ENCODE measurements at places on chromosomes 13 and 19.

DNA sequence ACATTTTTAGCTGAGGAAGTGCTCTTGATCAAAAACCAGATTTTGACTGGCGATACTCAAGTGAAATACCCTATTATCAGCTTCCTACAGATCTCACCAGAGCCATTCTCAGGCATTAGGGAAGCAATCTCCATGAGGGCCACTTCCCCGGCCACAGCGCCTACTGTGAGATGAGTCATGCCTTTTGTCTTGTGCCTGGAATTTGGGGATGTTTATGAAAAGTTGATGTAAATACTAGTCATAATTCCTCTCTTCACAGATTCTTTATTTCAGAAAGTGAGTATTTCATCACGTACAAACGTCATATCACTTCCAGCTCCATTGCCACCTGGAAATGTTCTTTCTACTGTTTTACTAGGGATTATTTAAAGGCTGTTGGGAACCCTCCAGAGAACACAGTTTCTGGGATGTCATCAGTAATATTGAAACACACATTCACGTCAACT lies 25.3 kb upstream of the SLC46A3 start:
- no peak overlapping the region for H3K27ac ChIP-seq
- no peaks in the 10 kb centered on the region for H3K36me3 ChIP-seq
- peaks cover 3% of the 10 kb centered on the region for H3K4me1 ChIP-seq
- no peaks in the 10 kb centered on the region for H3K27me3 ChIP-seq
- H3K4me3 ChIP-seq: no peak overlapping the region
- no peak for DNase-seq

DNA sequence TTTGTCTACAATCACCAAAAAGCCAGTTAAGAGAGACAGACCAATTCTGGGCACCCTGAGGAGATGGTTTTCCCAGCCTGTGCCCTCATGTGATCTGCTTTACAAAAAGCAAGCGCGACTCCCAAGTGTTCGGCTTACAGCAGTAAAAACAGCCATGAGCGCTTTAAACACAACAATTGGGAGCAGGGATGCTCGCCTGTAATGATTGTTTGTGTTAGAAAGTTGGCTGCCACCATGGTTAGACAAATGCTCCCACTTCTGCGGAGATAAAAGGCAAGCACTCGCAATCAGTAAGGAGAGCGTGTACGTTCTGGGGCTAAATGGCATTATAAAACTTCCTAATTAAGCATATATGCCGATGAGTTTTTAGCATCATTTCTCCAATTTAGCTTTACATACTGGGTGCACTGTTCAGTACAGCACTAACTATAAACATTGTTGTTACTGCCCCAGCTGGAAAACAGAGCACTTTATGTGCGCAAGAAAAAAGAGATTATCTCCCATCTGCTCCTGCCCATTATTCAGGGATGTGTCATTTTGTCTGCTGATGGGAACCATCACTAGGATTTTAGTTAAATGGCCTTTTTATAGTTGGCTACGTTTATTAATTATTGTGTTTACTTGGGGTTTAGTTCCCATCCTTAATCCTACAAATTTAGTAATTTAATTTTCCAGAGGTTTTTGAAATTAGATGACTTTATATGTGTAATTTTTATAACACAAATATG lies 309.3 kb upstream of the MAB21L1 start:
- H3K4me3 ChIP-seq: no peak overlapping the region
- H3K27ac ChIP-seq: no peak overlapping the region
- H3K27me3 ChIP-seq: peaks cover 5% of the 10 kb centered on the region
- no peaks in the 10 kb centered on the region for H3K36me3 ChIP-seq
- no peak for DNase-seq

GRCh38 chr13:20359335-20359734 lies 127.2 kb upstream of the GJB6 start:
- H3K4me1 ChIP-seq: peaks cover 14% of the 10 kb centered on the region
- no peak overlapping the region for H3K4me3 ChIP-seq
- no peaks in the 10 kb centered on the region for H3K36me3 ChIP-seq
- no peak overlapping the region for H3K27ac ChIP-seq
- H3K27me3 ChIP-seq: no peaks in the 10 kb centered on the region

DNA sequence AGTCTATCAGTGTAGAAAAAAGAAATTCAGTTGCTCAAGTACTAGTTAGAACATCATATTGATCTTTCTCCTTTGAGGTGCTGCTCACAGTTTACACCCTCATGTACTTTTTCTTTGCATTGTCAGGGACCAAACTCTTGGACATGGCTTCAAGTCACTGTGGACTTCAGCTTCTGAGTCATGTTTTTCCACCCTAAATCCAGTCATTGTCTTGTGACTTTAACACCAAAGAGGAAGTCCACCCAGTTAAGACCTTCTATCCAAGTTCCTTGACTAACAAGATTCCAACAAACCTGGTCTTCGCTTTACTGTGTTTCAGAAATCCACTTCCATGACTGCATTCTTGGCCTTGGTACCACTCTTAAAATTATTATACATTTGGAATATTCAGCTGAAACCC lies 206.7 kb upstream of the ARGLU1 start:
- H3K27me3 ChIP-seq: no peaks in the 10 kb centered on the region
- DNase-seq: no peak
- no peaks in the 10 kb centered on the region for H3K4me1 ChIP-seq
- no peaks in the 10 kb centered on the region for H3K36me3 ChIP-seq
- H3K4me3 ChIP-seq: no peak overlapping the region

DNA sequence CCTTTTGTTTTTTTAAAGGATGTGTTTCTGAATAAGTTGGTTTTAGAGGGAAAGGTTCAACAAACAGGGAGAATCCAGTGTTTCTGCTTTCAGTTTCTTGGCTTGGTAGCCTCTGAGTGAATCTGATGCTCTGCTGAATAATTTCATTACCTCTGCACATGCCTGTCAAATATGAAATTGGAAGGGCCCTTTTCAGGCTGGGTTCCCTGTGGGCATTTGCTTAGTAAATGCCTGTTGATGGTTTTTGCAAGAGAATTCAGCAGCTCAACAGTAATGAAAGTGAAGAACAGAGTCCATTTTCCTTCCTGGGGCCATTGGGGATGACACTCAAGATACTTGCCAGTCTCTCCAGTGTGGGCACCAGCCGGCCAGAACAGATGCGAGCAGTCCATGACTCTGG lies 74.3 kb downstream of the GPR12 start:
- no peak for DNase-seq
- peaks cover 2% of the 10 kb centered on the region for H3K36me3 ChIP-seq
- H3K4me1 ChIP-seq: no peaks in the 10 kb centered on the region
- no peak overlapping the region for H3K27ac ChIP-seq
- H3K27me3 ChIP-seq: peaks cover 11% of the 10 kb centered on the region
- no peak overlapping the region for H3K4me3 ChIP-seq

- H3K27ac ChIP-seq: no peak overlapping the region
- no peak overlapping the region for H3K4me3 ChIP-seq
- no peaks in the 10 kb centered on the region for H3K4me1 ChIP-seq
- no peaks in the 10 kb centered on the region for H3K36me3 ChIP-seq
- DNase-seq: no peak
- H3K27me3 ChIP-seq: no peaks in the 10 kb centered on the region
Observed at GRCh38 chr13:91647361-91647990, 249.1 kb downstream of the GPC5 start.

- no peaks in the 10 kb centered on the region for H3K36me3 ChIP-seq
- no peak overlapping the region for H3K4me3 ChIP-seq
- no peaks in the 10 kb centered on the region for H3K4me1 ChIP-seq
- H3K27ac ChIP-seq: no peak overlapping the region
Observed at GRCh38 chr13:113083402-113084061, 22.1 kb upstream of the F7 start.

GRCh38 chr19:23440791-23441190 lies 45.5 kb upstream of the ZNF91 start:
- peak; percentile 24 for DNase-seq
- peaks cover 7% of the 10 kb centered on the region for H3K36me3 ChIP-seq
- H3K27me3 ChIP-seq: no peaks in the 10 kb centered on the region
- H3K4me1 ChIP-seq: no peaks in the 10 kb centered on the region

DNA sequence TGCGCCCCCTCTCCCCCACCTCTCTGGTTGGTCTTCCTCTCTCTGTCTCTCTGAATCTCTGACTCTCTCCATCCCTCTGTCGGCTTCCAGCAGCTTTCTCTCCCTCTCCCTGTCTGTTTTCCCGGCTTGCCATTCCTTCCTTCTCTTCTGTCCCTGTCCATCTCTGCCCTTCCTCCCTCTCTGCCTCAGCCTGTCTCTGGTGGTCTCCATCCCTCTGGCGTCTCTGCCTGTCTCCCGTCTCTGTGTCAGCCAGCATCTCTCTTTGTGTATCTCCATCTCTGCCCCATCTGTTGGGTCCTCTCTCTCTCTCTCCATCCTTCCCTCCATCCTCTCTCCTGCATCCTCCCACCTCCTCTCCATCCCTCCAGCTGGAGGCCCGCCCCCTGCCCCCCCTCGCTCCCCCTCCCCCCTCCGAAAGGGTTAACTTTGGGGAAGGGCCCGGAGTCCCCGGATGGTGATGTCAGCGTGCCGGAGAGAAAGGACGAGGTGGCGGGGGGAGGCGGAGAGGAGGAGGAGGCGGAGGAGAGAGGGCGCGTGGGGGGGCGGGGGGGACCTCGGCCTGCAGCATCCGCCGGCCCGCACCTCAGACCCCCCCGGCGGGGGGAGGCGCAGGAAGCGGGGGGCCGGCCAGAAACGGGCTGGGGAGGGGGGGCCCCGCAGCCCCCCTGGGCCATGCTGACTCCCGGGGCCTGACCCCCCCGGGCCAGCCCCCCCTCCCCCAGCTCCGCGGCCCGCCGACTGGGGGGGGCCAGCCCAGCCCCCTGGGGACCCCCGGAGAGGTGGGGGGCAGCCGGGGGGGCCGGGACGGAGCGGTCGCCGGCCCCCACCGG lies at the start of gene BRSK1:
TSS of gene BRSK1 (plus strand) at position 450 of the 830 bp plus-strand sequence. CDS start 446 bp downstream, outside the sequence.
- peak; percentile 52 for DNase-seq
- peaks cover 4% of the 10 kb centered on the region for H3K27me3 ChIP-seq
- peaks cover 28% of the 10 kb centered on the region for H3K4me1 ChIP-seq
- peaks cover 1% of the 10 kb centered on the region for H3K36me3 ChIP-seq
- peak within 1 kb of the TSS; percentile 5 for H3K27ac ChIP-seq

DNA sequence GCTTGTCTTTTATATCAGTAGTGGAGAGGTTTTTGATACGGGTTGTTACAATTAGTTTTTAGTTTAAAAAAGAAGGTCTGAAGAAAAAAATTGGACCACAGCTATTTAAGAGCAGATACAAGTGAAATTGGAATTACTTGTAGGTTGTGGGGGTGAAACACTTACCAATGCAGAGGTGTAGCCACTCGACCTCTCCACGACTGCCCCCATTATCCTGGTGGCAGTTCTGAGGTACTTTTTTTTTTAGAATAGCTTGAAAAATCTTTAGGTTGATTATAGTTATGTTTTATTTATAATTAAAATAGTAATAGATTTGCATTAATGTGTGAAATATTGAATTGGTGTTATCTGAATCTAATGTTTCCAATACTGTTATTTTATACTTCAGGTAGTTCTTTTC lies 60.7 kb downstream of the PAN3 start:
- peaks cover 20% of the 10 kb centered on the region for H3K36me3 ChIP-seq
- DNase-seq: no peak
- no peaks in the 10 kb centered on the region for H3K27me3 ChIP-seq
- peaks cover 3% of the 10 kb centered on the region for H3K4me1 ChIP-seq

- no peak overlapping the region for H3K27ac ChIP-seq
- no peaks in the 10 kb centered on the region for H3K27me3 ChIP-seq
- DNase-seq: no peak
- H3K4me1 ChIP-seq: no peaks in the 10 kb centered on the region
Observed at GRCh38 chr19:31285744-31286143, 63.5 kb downstream of the TSHZ3 start.

GRCh38 chr13:91078093-91078679 lies 269.3 kb upstream of the MIR17HG start:
- no peaks in the 10 kb centered on the region for H3K4me1 ChIP-seq
- no peak overlapping the region for H3K4me3 ChIP-seq
- H3K27ac ChIP-seq: no peak overlapping the region
- no peak for DNase-seq
- H3K36me3 ChIP-seq: no peaks in the 10 kb centered on the region
- no peaks in the 10 kb centered on the region for H3K27me3 ChIP-seq

GRCh38 chr13:73055813-73056564 lies 2.8 kb upstream of the KLF5 start:
- DNase-seq: no peak
- H3K27ac ChIP-seq: no peak overlapping the region
- H3K36me3 ChIP-seq: no peaks in the 10 kb centered on the region

GRCh38 chr19:21308773-21309172 lies 20.4 kb downstream of the ZNF708 start:
- no peak overlapping the region for H3K27ac ChIP-seq
- H3K36me3 ChIP-seq: peaks cover 67% of the 10 kb centered on the region
- H3K4me1 ChIP-seq: peaks cover 17% of the 10 kb centered on the region

GRCh38 chr13:97371486-97372109 lies 62.4 kb upstream of the RAP2A start:
- peaks cover 12% of the 10 kb centered on the region for H3K4me1 ChIP-seq
- H3K27me3 ChIP-seq: no peaks in the 10 kb centered on the region
- DNase-seq: no peak
- H3K36me3 ChIP-seq: peaks cover 10% of the 10 kb centered on the region
- H3K27ac ChIP-seq: no peak overlapping the region

- peaks cover 48% of the 10 kb centered on the region for H3K4me1 ChIP-seq
- peak overlapping the region; percentile 87 for H3K4me3 ChIP-seq
- H3K36me3 ChIP-seq: peaks cover 35% of the 10 kb centered on the region
Observed at GRCh38 chr13:51451467-51452360, 1.1 kb downstream of the INTS6 start.

GRCh38 chr13:113613789-113614379 lies 29.3 kb downstream of the TFDP1 start:
- no peaks in the 10 kb centered on the region for H3K27me3 ChIP-seq
- peaks cover 29% of the 10 kb centered on the region for H3K36me3 ChIP-seq
- DNase-seq: no peak
- H3K4me3 ChIP-seq: no peak overlapping the region

DNA sequence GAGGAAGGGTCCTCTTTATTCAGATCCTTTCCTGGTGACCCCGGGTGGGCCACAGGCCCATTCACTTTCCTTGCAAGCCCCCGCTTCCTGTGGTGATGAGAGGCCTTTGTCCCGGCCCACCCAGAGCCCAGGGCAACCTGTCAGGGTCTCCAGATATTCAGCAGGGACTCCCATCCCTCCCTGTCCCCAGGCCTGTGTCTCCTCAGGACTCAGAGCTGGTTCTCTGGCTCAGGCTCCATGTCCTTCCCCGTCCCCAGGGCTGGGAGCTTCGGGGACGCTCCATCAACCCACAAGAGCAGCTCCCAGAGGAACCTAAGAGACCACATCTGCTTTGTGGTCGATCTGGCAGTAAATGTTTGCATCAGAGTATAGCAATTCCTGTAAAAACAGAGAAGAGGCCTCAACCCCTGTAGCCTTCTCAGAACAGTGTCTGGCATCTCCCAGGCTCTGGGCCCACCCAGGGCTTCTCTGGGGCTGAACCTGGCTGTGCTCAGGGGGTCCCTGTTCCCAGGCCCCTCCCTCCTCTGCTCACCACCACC lies 7.8 kb downstream of the CEACAM4 start:
- H3K4me3 ChIP-seq: no peak overlapping the region
- H3K36me3 ChIP-seq: no peaks in the 10 kb centered on the region
- H3K4me1 ChIP-seq: no peaks in the 10 kb centered on the region
- H3K27me3 ChIP-seq: peaks cover 23% of the 10 kb centered on the region
- DNase-seq: no peak
- H3K27ac ChIP-seq: no peak overlapping the region

- DNase-seq: no peak
- H3K36me3 ChIP-seq: no peaks in the 10 kb centered on the region
- H3K27me3 ChIP-seq: peaks cover 10% of the 10 kb centered on the region
- H3K4me1 ChIP-seq: no peaks in the 10 kb centered on the region
Observed at GRCh38 chr13:26518451-26518959, 39.0 kb upstream of the WASF3 start.

Measured in activated naive CD8-positive, alpha-beta T cell treated with anti-CD3 and anti-CD28 coated beads, Interleukin-2, amount 50 U/mL, for 24 hours (primary cell).